ENCODE measurements at places on chromosomes 2 and 18. TPM values are rescaled to one million over a fixed set of nuclear protein-coding genes. Genes with fewer than 3 reads are reported as not detected.

DNA sequence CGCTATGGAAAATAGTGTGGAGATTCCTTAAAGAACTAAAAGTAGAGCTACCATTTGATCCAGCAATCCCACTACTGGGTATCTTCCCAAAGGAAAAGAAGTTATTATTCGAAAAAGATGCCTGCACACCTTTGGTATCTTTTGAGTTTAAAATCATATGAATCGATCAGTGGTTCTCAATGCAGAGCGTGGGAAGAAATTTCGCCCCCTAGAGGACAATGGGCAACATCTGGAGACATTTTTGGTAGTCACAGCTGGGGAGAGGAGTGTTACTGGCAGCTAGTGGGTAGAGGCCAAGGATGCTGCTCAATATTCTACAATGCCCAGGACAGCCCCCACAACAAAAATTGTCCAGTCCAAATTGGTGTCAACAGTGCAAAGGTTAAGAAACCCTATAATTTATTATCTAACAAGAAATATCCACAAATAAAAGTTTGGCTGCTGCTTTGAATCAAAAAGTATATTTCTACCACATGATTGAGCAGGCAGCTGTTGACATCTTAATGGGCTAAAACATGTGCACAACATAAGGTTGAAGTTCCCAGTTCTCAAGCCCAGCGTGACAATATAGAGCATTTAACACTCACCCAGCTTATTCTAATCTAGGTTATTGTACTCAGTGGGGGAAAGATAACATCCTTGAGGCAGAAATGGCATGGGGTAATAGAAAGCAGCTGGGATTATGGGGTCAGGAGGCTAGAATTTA, 425.7 kb downstream of the LRATD1 start:
- no peak overlapping the region for H3K4me3 ChIP-seq
- H3K4me1 ChIP-seq, result no peaks in the 10 kb centered on the region
- no peak for DNase-seq
- H3K27me3 ChIP-seq, result no peaks in the 10 kb centered on the region
- no peaks in the 10 kb centered on the region for H3K36me3 ChIP-seq
- no peak overlapping the region for H3K27ac ChIP-seq

- no peak overlapping the region for H3K4me3 ChIP-seq
- H3K27me3 ChIP-seq, result no peaks in the 10 kb centered on the region
- H3K36me3 ChIP-seq, result peaks cover under 1% of the 10 kb centered on the region
- no peak overlapping the region for H3K27ac ChIP-seq
- no peak for DNase-seq
- H3K4me1 ChIP-seq, result peaks cover 5% of the 10 kb centered on the region
These were observed 106.1 kb downstream of the UGGT1 start for GRCh38 chr2:128197059-128197458.

DNA sequence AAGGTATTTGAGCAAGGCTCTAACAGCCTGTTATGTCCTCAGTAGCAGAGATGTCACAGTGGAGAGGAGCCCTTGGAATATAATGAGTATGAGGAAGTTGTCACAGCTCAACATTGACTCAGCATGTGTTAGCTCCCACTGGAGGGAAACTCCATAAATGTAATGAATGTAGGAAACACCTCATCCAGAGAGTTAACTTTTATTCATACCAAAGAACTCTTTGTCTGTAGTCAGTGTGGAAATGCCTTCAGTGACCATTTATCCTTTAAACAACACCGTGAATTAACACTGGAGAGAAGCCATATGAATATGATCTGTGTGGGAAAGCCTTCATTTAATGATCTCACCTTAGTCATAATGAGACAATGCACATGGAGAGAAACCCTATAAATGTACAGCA, 59.7 kb downstream of the CYP1B1 start:
- no peaks in the 10 kb centered on the region for H3K27me3 ChIP-seq
- no peak overlapping the region for H3K4me3 ChIP-seq
- no peak overlapping the region for H3K27ac ChIP-seq

Gene PLEK
- 3.2 TPM for total RNA-seq

Gene ALPP
- total RNA-seq, result not detected

DNA sequence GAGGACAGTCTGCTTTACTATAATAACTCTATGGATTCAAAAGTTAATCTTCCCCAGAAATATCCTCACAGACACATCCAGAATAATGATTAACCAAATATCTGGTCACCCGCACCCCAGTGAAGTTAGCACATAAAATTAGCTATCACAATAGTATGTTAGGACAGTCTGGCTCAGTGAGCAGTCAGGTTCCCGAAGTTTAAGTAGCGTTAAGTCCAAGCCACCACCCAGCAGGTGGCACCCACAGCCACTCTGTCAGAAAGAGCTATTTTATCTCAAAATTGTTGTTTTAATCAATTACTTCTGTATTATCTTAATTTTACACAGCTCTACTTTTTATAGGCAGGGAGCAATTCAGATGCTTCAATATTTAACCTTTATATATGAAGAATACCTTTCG, 537.5 kb downstream of the MBD2 start:
- no peaks in the 10 kb centered on the region for H3K27me3 ChIP-seq
- no peak for DNase-seq
- H3K4me3 ChIP-seq, result no peak overlapping the region
- no peak overlapping the region for H3K27ac ChIP-seq
- no peaks in the 10 kb centered on the region for H3K36me3 ChIP-seq
- H3K4me1 ChIP-seq, result no peaks in the 10 kb centered on the region
